ENCODE measurements at places on chromosomes 12 and 14. TPM values are rescaled to one million over a fixed set of nuclear protein-coding genes. Genes with fewer than 3 reads are reported as not detected.

- no peak for DNase-seq
Measured at GRCh38 chr14:28488684-28489083, 277.9 kb upstream of the FOXG1 start.

GRCh38 chr14:72024043-72024407, 91.8 kb downstream of the RGS6 start:
- no peak for DNase-seq

GRCh38 chr12:95321516-95322246, 104.1 kb downstream of the VEZT start:
- DNase-seq: no peak

GRCh38 chr14:73780391-73780790, 66.2 kb upstream of the PNMA1 start:
- DNase-seq: no peak

DNA sequence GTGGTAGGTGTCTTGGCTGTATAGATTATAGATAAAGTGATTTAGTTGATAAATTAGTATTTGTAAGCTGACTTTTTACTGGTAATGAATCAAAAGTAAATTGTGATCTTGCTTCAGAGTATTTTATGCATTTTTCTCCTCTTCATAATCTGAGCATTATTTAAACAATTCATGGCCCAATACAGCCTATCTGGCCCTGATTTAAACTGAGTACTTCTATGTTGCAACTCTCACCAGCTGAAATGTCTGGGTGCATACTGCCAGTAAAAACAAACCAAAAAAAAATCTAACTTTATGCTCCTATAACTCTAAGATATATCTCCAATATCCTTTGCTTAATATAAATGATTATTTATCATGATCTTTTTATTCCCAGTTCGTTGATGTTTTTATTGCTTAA, 86.6 kb downstream of the MIA2 start:
- DNase-seq: no peak

MUCL1 gene
- polyA plus RNA-seq: not detected

- DNase-seq: no peak
Measured at GRCh38 chr14:73369428-73369827, 88.9 kb downstream of the NUMB start.

GRCh38 chr14:30223966-30224365, 296.3 kb upstream of the PRKD1 start:
- no peak for DNase-seq

GRCh38 chr12:58395056-58395455, 453.7 kb downstream of the ATP23 start:
- no peak for DNase-seq

TMCC3 gene
- polyA plus RNA-seq: 7.1 TPM

GRCh38 chr12:132689227-132689626, 1.8 kb downstream of the PXMP2 start:
- no peak for DNase-seq

GRCh38 chr12:29578070-29578469, 80.6 kb upstream of the OVCH1 start:
- no peak for DNase-seq

DNA sequence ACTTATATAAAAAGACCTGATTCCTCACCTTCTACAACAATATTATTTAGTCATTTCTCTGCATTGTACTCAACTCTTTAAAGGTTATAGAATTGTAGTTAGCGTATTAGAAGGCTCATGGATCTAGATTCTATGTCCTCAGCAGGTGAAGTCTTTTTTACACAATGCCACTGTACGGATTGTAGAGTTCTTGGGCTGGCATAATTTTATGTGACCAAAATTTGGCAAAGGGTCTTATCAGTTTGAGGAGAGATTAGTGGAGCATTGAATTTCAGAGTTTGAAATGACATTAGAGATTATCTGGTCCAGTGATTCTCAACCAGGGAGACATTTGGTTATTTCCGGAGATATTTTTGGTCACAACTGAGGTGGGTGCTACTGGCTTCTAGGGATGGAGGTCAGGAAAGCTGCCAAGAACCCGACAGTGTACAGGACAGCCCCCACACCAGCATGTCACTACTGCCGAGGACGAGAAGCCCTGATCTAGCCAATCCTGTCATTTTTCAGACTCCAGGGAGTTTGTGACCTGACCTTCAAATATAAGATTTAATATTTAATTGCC, 63.9 kb downstream of the BICD1 start:
- no peak for DNase-seq

- no peak for DNase-seq
Measured at GRCh38 chr12:27818401-27818918, 38.4 kb upstream of the MANSC4 start.

GLIPR1L1 gene
- 0.34 TPM for polyA plus RNA-seq

SIVA1 gene
- polyA plus RNA-seq: 71.4 TPM

- no peak for DNase-seq
Measured at GRCh38 chr12:89082370-89082753, 269.9 kb downstream of the DUSP6 start.

- DNase-seq: no peak
Measured at GRCh38 chr12:110862329-110862728, 15.5 kb downstream of the CCDC63 start.

GRCh38 chr12:52735816-52736632, 32.7 kb upstream of the KRT77 start:
- DNase-seq: no peak

DNA sequence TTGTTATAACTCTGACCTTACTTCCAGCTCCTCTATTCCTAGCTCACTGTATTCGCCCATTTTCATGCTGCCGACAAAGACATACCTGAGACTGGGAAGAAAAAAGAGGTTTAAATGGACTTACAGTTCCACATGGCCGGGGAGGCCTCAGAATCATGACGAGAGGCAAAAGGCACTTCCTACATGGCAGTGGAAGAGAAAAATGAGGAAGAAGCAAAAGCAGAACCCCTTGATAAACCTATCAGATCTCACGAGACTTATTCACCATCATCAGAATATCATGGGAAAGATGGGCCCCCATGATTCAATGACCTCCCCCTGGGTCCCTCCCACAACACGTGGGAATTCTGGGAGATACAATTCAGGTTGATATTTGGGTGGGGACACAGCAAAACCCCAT, 14.5 kb upstream of the PHC1 start:
- no peak for DNase-seq

Data from right lung (tissue), 10 donors.